ENCODE measurements at places on chromosomes 2 and 18.
A peak's percentile ranks its signal among the peaks of the same experiment; 100 is the strongest.

DNA sequence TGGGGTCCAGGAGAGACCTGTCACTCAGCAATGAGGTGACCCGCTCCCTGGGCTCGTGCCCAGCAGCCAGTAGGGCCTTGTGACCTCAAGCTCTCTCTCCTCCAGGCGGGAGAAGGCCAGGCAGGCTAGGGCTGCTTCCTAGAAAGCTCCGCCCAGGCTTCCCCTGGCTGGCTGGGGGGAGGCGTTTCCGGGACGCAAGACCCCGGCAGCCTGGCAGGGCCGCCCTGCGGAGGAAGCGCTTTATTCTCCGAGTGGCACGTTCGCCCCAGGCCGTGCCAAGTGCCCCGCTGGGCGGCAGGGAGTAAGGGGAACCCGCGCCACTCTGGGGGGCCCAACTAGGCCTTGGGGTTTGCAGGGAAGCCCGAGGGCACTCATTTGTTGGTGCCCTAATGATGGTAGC is 21.2 kb upstream of the EPAS1 start:
- peak; percentile 38 for DNase-seq

- DNase-seq: peak; percentile 72
These were observed 115.3 kb upstream of the RIOK3 start for GRCh38 chr18:23337599-23338444.

DNA sequence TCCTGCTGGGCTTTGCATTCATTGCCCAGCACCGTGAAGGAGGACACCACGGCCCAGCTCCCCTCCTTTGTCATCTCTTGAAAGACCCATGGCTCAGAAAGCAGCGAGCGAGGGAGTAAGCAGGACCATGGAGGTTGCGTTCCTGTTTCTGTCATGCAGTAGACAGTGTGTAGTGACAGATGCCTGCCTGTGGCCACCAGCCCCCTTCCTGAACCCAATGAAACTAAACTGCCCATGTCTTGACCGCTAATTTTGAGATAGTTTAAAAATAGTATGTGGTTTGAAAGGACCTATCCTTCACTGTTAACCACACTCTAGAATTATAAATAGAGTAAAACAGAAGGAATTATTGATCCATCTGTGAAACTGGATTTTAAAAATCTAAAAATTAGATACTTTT is 88.2 kb downstream of the ASAP2 start:
- no peak for DNase-seq

DNA sequence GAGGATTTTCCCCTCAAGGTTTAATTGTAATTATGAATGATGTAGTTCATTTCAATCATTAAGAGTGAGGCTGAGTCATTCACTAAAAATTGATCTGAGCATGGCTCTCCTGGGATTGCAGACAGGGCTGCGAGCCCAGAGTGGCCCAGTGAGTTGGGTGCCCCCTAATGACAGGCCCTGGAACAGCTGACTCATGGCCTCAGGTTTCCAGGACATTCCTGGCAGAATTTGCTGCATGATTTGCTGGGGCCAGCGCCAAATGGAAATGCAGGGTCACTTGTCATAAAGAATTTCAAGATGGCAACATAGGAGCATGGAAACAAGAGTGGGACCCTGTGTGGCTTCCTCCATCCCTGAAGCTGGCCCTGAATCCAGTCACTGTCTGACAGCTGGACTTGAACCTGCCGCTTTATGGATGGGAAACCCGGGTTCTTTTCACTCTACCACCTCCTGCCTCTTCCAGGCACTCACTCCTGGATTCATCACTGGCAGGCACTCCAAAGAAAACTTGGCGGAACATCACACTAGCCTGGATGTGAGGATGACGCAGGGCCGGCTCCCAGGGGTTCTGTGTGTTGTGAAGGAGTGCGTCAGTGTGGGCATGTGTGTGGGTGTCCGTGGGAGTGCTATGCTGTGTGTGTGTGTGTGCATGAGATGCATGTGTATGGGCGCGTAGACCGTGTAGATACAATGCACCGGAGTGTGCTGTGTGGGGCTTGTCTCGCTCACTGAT is 15.2 kb downstream of the OTOF start:
- peak; percentile 18 for DNase-seq

DNA sequence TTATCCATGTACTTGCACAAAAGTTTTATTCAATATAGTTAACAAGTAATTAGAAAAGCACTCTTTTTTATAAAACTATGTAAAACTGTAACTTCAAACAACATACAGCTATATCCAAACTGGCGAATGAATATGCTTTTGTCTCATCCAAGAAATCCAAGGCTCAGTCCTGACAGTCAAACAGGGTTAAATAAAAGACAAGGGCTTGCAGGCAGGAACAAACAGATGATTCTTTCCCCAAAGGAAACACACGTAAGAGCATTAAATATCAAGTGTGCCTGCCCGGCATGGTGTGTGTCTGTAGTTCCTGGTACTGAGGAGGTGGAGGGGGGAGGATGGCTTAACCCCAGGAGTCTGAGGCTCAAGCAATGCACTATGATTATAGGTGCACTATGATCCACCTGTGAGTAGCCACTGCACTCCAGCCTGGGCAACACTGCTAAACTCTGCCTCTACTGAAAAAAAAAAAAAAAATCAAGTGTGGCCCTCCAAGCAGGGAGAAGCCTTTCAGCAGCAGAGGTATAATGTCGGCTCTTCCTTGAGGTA is 171.3 kb downstream of the DLGAP1 start:
- no peak for DNase-seq

GRCh38 chr18:48955830-48956261 is 5.1 kb upstream of the SMAD7 start:
- DNase-seq: no peak

DNA sequence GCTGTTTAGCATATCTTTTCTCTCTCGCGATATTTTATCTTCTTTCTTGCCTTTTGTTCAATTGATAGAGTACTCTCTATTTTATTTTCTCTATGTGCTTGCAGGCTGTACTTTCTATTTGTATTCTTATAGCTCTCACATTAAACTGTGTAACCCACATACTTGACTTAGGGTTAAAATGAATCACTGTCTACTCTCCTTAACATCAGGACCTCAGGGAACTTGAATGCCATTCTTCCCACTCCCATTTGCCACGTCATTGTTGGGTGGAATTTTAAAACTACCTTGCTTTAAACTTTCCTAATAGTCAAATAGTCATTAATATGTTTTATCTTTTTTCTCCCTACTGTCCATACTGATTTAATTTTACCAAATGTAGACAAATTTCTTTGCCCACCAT is 269.7 kb downstream of the ALPK2 start:
- DNase-seq: no peak

DNA sequence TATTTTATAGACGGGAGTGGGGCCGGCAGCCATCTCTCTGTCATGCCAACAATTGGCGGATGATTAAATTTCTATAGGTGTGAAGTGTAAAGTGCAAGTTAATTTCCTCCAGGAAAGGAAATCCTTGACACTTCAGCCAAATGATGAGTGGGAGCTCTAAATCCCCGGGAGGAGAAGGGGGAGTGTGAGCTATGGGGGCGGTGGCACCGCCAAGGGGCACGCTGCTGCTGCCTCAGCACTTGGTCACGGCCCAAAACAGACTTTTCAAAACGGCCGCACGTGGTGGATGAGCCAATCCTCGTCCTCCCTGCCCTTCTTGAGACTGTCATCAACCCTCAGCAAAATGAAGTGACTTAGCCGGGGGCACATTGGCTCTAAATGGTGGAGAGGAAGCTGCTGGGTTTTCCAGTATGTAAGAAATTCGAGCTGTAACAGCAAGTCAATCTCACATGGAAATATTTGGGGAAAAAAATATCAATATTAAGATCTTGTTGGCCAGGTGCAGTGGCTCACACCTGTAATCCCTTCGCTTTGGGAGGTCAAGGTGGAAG is 200.8 kb downstream of the TFCP2L1 start:
- no peak for DNase-seq

DNA sequence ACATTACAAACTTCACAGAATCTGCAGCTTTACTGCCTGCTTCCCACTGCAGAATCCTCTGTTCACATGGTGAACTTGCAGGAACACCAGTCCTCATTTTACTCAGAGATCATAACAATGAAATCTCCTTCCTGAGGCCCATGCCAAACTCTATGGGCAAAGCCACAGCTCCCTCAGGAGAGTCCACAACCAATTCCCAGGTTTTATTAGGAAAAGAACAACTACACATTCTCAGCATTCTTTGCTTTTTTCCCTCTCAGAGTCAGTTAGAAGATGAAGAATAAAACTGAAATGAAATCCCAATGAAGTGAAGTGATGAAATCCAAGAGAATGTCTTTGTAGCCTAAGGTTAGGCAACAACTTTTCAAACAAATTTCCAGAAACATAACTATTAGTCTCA is 233.7 kb downstream of the DSEL start:
- no peak for DNase-seq

GRCh38 chr2:215427585-215427984 is 8.3 kb downstream of the FN1 start:
- DNase-seq: no peak

DNA sequence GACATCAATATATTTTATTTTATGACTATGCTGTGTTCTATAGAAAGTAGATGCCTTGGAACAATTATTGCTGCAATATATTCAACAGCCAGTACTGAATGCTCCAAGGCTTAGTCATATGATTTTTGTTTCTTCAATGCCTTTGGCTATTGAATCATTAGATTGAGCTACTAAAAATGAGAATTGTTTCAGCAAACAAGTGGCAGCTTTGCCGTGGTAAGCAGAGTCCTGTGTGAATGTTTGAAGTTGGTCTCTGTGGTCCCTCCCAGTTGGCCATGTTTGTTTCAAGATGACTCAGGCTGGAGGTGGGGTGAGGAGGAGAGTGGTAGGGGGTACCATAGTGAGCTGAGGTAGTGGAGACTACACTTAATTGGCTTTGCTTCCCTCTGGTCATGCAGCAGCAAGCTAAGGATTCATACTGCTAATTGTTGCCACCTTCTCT is 198.6 kb upstream of the EPAS1 start:
- no peak for DNase-seq

DNA sequence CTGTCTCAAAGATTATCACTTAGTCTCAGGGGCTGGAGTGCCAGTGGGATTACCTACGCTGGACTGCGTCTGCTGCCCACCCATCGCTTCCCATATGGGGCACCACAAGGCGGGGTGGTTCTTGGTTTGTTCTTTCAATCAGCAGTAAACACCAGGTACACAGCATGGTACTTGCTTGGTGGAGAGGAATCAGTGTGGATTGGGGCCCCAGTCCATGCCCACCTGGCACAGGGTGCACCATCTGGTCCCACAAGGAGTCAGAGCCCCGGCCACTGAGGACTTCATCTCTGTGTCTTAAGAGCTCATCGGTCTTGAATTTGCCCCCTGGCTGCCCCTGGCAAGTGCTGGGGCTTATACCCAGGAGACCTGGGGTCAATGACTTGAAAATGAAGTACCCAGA is 96.2 kb downstream of the GLI2 start:
- DNase-seq: no peak

GRCh38 chr18:70672581-70672980 is 383.7 kb downstream of the SOCS6 start:
- no peak for DNase-seq

DNA sequence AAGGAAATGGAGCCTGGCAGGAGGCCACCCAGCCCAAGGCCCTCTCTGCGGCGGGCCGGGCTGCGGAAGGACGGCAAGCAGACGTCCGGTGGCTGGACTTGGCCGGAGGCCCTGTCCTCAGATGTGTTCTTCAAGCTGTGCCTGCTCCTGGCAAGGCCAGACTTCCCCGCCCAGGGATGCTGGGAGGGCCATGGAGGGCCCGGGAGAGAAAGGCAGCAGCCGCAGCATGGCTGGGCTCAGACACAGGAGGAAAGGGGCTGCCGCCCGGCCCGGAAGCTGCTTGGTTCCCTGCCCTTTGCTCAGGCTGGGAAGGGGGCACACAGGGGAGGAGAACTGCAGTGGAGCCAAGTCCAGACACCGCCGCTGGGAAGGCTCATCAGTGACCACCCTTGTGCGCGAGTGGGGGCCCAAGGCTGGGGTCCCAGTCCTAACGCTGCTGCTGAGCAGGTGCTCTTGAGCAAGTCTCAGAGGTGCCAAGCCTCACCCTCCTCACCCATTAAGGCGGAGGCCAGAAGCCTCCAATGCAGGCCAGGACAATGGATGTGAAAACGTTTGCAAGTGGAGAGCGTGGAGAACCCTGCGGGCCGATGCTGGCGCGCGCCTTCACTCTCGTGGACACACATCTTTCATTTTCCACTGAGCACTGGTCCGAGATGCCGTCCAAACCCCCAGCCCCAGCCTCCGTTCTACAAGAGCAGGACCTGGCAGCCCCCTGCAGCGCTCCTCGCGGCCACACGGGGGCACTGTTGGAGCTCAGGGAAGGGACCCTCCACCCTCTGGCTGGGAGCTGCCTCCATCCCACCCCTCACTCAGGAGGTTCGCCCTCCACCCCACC is 7.9 kb downstream of the CROCC2 start:
- DNase-seq: peak; percentile 59

GRCh38 chr2:124704071-124704925 is 679.2 kb downstream of the CNTNAP5 start:
- DNase-seq: no peak

GRCh38 chr2:166341426-166341825 is 34.3 kb downstream of the SCN9A start:
- DNase-seq: no peak

DNA sequence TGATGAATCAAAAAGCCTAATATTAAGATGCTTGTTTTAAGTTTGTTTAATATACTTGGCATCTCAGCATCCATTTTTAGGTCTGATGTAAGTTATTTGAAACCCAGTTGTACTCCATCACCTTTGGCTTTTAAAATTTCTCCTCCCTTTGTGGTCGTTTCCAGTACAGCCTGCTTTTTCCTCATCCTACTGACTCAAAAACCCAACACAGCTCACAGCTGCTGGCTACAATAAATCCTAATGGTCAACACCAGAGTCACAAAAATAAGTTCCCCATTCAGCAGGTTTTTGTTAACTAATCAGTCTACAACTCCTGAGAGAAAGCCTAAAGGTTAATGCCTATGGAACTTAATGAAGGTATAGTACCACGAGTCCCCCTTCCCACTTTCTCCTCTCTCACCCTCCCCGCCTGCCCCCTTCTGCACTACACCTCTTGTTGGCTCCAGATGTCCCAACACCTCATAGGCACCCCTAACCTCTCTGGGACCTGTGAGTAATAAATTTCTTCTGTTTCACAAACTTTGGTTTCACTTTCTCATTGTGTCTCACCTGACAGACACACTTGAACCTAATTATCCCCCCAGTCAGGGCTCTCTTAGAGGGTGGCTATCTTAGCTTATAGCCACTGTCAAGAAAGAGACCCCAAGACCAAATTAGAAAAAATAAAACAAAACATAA is 148.6 kb downstream of the GALNT1 start:
- no peak for DNase-seq

DNA sequence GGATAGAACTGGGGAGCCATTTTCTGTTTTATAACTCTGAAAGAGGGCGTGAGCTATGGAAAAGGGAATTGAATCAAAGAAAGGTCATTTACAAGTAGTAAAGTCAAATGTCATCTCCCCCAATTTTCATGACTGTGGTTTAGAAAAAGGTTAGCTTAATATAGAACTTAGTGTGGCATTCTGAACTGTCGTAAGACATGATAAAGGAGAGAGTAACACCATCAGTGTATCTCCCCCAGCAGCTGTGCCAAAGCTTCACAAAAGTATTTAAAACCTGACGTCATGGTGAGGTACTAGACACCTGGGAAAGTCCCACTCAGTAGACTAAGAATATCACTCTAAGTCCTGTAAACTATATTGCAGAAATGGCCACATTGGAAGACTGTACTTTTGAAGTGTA is 5.8 kb upstream of the IKZF2 start:
- DNase-seq: no peak

GRCh38 chr2:142892715-142893114 is 15.3 kb downstream of the KYNU start:
- DNase-seq: no peak

- DNase-seq: no peak
These were observed 85.4 kb upstream of the ALPP start for GRCh38 chr2:232293191-232293590.

- DNase-seq: no peak
These were observed 201.6 kb upstream of the SALL3 start for GRCh38 chr18:78777992-78778391.

- no peak for DNase-seq
These were observed 160.4 kb upstream of the LHCGR start for GRCh38 chr2:48915884-48916283.

All from SK-N-DZ (cell line).